ENCODE measurements at places on chromosomes 13 and 19. TPM values are rescaled to one million over a fixed set of nuclear protein-coding genes. Genes with fewer than 3 reads are reported as not detected.

FUT3 gene
- total RNA-seq = not detected

PTGIR gene
- 33.9 TPM for total RNA-seq

ZNF667 gene
- total RNA-seq = 5.2 TPM

F7 gene
- total RNA-seq = not detected

CGB2 gene
- total RNA-seq = not detected

ZNF428 gene
- total RNA-seq = 45.0 TPM

PRSS57 gene
- not detected for total RNA-seq

ELAVL3 gene
- not detected for total RNA-seq

ZNF865 gene
- total RNA-seq = 5.8 TPM

CCDC159 gene
- 7.6 TPM for total RNA-seq

PRRG2 gene
- not detected for total RNA-seq

ZNF345 gene
- 1.6 TPM for total RNA-seq

HCST gene
- total RNA-seq = not detected

DCT gene
- total RNA-seq = not detected

KCNN4 gene
- total RNA-seq = not detected

ZNF17 gene
- total RNA-seq = 2.9 TPM

FPR2 gene
- not detected for total RNA-seq

CGB5 gene
- total RNA-seq = not detected

SHC2 gene
- total RNA-seq = 0.54 TPM

CD177 gene
- not detected for total RNA-seq

GFY gene
- not detected for total RNA-seq

ZNF681 gene
- total RNA-seq = 1.3 TPM

ZSCAN4 gene
- not detected for total RNA-seq

RASIP1 gene
- total RNA-seq = 3.4 TPM

WDR87 gene
- total RNA-seq = not detected

CYP4F11 gene
- total RNA-seq = not detected

B3GNT8 gene
- 1.8 TPM for total RNA-seq

TMEM145 gene
- total RNA-seq = 1.3 TPM

CXCL17 gene
- total RNA-seq = not detected

ZNF493 gene
- total RNA-seq = 2.5 TPM

LGALS4 gene
- total RNA-seq = not detected

ZIK1 gene
- total RNA-seq = 7.9 TPM

KLK14 gene
- total RNA-seq = not detected

COMP gene
- under 0.01 TPM for total RNA-seq

KLK3 gene
- not detected for total RNA-seq

Data from cardiac atrium fibroblast (primary cell).